ENCODE measurements at places on chromosomes 2 and 18.

DNA sequence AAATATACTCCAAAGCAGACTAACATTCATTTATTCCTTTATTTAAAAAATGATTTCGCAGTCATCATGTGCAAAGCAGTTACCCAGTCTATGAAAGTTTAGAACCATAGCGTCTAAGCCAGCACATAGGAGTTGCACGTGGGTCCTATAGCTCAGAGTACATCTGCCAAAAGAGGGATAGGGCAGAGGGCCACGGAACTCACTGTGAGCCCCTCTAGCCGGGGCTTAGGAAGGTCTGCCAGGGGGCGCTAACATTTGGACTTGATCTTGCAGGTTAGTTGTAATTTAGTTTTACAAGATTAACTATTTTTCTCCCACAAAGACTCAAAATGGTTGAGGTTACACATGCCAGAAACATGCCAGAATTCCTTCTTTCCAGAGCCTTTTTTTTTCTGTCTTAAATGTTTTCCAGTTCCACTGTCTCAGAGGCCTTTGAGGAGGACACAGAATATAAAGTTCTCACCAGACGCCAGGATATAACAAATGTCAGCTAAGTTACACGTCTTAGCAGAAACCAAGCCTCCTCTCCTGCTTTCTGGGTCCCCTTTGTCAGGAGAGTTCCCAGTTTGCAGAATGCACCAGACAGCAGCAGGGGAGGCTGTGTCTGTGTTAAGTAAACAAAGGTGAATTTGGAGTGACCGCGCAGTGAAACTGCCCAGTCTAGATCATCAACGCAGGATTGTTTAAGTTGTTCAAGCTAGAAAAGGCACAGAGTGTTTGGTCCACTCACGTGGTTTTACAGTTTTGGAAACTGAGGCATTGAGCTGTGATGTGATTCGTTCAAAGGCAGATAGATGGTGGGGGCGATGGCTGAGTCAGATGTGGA, 292.0 kb downstream of the PRKCE start:
- DNase-seq, result peak; percentile 20

- peak; percentile 71 for DNase-seq
Measured at GRCh38 chr18:47343291-47343690, 91.8 kb upstream of the SKOR2 start.

DNA sequence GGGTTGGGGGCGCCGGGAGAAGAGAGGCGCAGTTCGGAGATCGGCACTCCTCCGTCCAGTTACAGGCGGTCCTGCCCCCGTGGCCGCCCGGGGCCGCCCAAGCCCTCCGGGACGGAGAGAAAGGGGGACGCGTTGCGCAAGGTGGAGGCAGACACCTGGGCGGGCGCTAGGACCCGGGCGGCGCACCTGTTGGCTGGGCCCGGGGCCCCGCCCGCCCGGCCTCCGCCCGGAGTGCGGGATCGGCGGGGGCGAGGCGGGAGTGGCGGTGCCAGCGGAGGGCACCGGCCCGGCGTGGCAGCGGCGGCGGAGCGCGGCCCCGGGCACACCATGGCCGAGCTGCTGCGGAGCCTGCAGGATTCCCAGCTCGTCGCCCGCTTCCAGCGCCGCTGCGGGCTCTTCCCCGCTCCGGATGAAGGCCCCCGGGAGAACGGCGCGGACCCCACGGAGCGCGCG, at the start of gene SGPP2:
Gene SGPP2, plus strand, starts transcription at position 268 of the 453 bp plus-strand sequence. Its CDS starts 60 bp downstream, at position 328.
- no peak for DNase-seq

GRCh38 chr2:191637182-191638078, 40.5 kb upstream of the NABP1 start:
- peak; percentile 73 for DNase-seq

Data from AG10803 (cell line).